ENCODE measurements at places on chromosomes 2 and 18.

DNA sequence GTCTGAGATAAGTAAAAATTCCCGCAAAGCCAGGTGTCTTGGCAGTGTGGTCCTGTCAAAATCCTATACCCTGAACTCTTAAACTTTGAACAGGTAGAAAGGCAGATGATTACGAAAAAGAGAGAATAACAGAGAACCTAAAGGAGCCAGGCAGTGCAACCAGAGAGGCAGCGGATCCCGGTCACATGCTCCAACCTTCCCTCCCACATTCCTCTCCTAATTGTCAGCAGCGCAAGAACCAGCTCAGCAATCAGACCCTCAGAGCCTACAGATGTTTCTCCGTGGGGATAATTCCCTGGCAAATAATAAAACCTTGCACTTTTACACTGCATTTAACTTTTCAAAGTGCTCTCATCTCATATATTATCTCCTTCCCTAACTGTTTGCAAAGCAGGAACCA is 124.8 kb downstream of the EPHA4 start:
- no peak for DNase-seq

DNA sequence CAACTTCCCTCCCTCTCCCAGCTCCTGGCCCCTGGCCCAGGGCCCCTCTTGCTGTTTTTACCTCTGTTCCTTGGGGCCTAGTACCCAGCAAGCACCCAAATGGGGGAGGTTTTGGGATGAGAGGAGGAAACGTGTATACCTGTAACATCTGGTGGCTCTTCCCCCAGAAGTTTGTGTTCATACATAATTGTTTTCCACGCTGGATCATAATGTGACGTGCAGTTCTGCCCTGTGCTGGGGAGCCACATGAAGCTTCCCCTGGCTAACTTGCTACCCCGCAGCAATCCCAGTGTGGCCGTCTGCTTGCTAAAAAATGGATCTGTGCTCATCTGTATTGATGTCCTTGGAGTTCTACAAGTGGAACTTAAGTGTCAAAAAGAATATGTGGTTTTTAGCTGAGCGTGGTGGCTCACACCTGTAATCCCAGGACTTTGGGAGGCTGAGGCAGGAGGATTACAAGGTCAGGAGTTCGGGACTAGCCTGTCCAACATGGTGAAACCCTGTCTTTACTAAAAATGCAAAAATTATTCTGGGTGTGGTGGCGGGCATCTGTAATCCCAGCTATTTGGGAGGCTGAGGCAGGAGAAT is 36.5 kb downstream of the ANO7 start:
- DNase-seq, result no peak

- DNase-seq, result no peak
Measured at GRCh38 chr2:41847744-41848441, 199.9 kb upstream of the PKDCC start.

- DNase-seq, result no peak
Measured at GRCh38 chr18:43148231-43148630, 32.7 kb upstream of the RIT2 start.

- no peak for DNase-seq
Measured at GRCh38 chr2:193965263-193965662, 1691.8 kb upstream of the SLC39A10 start.

DNA sequence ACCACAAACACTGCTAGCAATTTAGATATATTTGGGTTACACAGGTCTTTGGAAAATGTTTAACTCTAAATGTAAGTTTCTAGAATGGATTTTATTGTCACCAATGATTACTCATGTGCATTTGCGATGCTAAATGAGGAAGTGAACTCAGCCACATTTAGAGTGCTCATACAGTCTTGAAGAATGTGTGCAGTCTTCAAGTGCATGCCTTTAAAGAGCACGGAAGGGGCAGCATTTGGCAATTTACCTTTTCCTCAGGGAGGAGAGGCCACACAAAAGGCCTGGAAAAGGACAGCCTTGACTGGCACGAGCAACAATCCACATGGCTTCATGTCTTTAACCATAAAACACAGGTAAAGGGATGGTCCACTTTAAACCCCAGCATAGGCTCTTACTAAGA is 78.5 kb upstream of the STK17B start:
- DNase-seq, result no peak

- DNase-seq, result no peak
Measured at GRCh38 chr2:216072473-216072872, 9.1 kb downstream of the PECR start.

- DNase-seq, result no peak
Measured at GRCh38 chr2:164692114-164692513, 70.8 kb upstream of the GRB14 start.

DNA sequence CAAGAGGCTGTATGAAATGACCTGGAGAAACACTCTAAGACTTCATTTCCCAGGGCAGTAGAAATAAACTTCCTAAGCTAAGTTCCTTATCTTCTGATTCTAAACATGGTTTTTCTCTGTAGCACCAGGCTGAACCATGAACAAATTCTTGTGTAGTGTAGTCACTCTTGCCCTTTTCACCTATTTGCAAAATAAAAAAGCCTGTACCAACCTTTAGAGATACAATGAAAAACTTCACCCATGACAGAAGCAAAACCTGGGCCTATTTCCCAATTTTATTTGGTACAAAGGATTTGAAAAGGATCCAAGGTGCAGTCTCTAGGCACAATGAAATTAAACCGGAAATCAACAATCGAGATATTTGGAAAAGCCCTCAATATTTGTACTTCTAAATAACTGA is 43.6 kb downstream of the POLR1A start:
- no peak for DNase-seq

DNA sequence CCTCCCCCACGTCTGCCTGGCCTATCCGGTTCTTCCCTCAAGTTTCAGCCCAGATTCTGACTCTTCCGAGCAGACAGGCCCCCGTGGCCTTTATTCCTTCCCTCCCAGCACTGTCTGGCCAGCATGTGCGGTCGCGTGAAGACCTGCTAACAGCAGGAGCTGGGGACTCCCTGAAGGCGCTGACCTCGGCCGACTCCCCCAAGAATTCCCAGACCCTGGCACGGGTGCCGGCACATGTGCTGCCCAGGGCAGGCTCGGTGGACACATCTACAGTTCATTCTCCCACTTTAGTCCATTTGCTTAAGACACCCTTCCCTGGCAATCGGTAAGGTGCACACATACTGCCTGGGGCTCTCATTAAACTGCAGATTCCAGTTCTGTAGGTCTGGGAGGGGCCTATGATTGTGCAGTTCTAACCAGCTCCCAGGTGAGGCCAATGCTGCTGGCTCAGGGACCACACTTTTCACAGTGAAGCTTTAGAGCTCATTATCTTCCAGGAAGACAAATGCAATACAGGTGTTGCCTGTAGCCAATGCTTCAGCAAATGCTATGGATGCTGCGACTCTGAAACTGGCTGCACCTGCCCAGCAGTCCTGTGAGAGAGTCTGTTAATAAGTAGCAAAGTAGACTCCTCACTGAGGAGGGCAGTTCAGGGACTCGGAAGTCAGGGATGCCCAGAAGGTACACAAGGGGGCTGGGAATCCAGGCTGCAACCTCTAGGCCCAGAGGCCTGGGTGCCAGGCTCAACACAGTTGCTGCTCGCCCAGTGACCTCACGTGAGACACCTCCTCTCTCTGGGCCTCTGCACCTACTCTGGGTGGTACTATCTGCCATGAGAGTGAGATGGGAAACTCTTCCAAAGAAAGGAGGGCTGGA is 45.4 kb upstream of the TAF1B start:
- no peak for DNase-seq

GRCh38 chr2:226791056-226791486 is 8.5 kb downstream of the IRS1 start:
- peak; percentile 43 for DNase-seq

DNA sequence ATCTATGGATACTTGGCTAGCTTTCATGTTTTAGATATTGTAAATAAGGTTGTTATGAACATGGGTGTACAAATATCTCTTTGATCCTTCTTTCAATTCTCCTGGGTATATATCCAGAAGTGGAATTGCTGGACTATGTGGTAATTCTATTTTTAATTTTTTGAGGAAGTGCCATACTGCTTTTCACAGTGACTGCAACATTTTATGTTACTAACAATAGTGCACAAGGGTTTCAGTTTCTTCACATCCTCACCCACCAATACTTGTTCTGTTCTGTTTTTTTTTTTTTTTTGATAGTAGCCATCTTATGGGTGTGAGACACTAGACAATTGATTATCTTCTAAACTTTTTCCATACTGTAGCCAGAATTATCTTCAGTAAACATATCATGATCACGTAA is 17.3 kb upstream of the NEUROD1 start:
- DNase-seq, result no peak

DNA sequence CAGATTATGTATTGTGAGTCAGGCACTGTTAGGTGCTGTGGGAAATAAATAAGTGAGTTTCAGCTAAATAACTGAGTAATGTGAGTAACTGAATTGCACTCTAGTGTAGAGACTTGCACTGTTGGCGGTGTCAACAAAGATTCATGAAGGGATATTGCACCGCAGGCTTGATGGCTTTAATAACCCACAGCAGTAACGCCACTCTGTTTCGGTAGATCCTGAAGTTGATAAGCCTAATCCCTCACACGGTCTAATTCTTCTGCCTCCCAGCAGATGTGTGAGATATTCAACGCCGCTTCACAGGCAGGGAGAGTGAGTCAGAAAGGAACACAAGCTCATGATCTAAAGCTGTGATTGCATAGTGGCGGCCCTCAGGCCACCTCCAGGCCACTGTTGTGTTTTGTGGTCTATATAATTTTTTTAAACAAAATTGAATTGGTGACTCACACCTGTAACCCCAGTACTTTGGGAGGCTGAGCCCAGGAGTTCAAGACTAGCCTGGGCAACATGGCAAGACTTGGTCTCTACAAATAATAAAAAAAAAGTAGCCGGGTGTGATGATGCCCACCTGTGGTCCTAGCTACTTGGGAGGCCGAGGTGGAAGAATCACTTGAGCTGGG is 94.3 kb downstream of the LIPG start:
- no peak for DNase-seq

GRCh38 chr2:209351636-209352035 is 72.2 kb upstream of the MAP2 start:
- DNase-seq, result no peak

DNA sequence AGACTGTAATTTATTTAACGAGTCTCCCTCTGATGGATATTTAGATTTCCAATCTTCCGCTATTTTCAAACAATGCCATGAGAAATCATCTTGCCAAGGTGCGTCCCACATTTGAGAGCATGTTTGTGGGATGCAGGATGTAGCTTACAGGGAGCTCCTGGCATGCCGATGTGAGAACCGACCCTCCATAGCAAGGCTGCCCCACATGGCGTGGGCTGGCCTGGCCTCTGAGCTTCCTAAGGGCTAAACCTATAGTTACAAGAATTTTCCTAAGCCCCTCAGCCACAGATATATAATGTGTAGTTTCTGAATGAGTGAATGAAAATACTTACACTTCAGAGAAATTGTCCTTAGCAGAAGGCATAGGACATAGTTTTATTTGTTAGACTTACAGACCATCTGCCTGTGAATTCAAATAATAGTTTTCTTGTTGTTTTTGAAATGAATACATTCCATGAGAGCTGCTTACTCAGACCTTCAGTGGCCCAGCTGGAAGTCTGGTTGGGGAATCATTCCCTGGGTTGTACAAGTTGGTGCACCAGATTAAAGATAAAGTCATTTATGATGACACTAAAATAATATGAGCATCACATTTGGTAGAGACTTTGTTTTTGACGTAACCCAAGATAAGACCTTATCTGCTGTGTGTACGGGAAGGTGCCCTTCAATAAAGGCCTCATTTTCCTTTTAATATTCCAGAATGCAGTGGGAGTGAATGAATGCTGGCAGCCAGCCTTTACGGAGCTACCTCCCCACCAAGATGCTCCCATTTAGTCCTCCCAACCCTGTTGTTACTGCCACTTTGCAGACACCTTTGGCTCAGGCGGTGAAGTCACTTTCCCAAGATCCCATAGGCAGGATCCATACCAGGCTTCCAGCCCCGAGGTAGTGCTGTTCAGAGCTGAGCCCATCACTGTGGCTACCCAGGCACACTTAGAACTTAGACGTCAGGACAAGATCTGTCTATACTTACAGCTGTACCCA is 107.1 kb downstream of the GLI2 start:
- DNase-seq, result no peak

- no peak for DNase-seq
Measured at GRCh38 chr2:158598862-158599517, 142.2 kb downstream of the PKP4 start.

DNA sequence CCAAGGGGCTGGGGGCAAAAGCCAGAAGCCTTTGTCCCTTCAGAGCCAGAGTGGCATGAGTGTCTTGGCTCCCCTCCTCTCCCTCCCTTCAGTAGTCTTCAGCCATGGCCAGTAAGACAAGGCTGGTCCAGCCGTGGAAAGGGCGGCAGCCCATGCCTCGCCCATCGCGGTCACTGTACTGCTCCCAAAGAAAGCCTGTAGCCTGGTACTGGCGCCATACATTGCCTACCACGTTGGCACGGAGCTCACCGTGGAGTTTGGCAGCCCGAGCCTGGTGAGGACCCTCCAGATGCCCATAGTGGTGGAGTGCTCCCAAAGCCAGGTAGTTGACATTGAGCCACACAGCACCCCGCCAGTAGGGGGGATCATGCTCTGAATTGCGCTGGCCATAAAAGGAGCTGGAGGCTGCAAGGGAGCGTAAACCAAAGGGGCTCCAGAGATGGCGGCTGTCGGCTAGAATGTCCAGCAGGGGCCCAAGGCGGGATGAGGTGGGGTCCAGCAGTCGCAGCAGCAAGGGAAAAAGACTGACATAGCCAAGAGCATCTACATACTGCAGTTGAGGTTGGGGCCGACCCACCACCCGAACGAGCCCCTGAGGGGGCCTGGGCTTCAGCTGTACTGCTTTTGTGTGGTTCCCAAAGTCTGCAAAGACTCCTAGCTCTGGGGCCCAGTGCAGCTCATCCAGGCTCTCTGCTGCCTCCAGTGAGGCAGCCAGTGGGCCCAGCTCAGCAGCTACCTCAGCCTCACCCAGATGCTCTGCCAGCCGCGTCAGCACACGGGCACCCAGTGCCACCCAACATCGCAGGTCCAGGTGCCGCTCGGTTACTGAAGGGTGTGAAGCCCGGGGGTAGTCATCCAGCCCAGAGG is 3.2 kb downstream of the WBP1 start:
- no peak for DNase-seq

- DNase-seq, result no peak
Measured at GRCh38 chr18:45667056-45667736, 51.9 kb downstream of the SLC14A2 start.

DNA sequence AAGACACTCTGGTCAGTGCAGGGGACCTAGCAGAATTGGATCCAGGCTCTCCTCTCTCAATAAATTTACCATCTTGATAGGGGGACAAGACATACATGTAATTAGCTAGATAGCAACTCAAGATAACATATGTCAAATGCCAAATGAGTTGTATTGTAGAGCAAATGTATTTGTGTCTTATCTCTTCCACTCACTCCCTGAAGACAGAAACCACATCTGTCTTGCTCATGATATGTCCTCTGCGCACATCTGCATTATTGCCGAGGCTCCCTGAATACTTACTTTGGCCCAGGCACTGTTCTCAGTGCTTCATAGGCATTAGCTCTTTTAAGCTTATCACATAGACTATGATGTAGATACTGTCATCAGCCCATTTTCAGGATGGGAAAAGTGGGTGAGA is 122.9 kb upstream of the GATA6 start:
- no peak for DNase-seq

Measured in activated T-helper 1 cell treated with anti-CD3 and anti-CD28 coated beads, Interleukin-2, amount 50 U/mL, for 16 hours (primary cell).